ENCODE measurements at places on chromosomes 3 and 15. TPM values are rescaled to one million over a fixed set of nuclear protein-coding genes. Genes with fewer than 3 reads are reported as not detected.

ATP11B gene
- 15.1 TPM for total RNA-seq

CCR9 gene
- total RNA-seq = 0.03 TPM

IMPG2 gene
- 0.01 TPM for total RNA-seq

STRIT1 gene
- not detected for total RNA-seq

AMT gene
- 0.38 TPM for total RNA-seq

SAMD7 gene
- not detected for total RNA-seq

CCRL2 gene
- total RNA-seq = not detected

VPS8 gene
- total RNA-seq = 8.9 TPM

CCR2 gene
- total RNA-seq = not detected

PTPN23 gene
- 21.1 TPM for total RNA-seq

CXCR6 gene
- not detected for total RNA-seq

ROPN1B gene
- total RNA-seq = not detected

HYAL1 gene
- 0.43 TPM for total RNA-seq

MCTP2 gene
- not detected for total RNA-seq

FMN1 gene
- 0.29 TPM for total RNA-seq

ZPLD1 gene
- total RNA-seq = not detected

NCBP2 gene
- total RNA-seq = 42.4 TPM

OIP5 gene
- 13.0 TPM for total RNA-seq

GRAMD1C gene
- 1.1 TPM for total RNA-seq

TRPM1 gene
- not detected for total RNA-seq

DPPA4 gene
- total RNA-seq = not detected

PARP9 gene
- 5.8 TPM for total RNA-seq

PLA2G4F gene
- total RNA-seq = not detected

ZKSCAN7 gene
- not detected for total RNA-seq

CPLX3 gene
- 0.06 TPM for total RNA-seq

STRA6 gene
- total RNA-seq = 78.9 TPM
